DMS53 (cell line): ENCODE measurements at places on chromosomes 2 and 18.

DNA sequence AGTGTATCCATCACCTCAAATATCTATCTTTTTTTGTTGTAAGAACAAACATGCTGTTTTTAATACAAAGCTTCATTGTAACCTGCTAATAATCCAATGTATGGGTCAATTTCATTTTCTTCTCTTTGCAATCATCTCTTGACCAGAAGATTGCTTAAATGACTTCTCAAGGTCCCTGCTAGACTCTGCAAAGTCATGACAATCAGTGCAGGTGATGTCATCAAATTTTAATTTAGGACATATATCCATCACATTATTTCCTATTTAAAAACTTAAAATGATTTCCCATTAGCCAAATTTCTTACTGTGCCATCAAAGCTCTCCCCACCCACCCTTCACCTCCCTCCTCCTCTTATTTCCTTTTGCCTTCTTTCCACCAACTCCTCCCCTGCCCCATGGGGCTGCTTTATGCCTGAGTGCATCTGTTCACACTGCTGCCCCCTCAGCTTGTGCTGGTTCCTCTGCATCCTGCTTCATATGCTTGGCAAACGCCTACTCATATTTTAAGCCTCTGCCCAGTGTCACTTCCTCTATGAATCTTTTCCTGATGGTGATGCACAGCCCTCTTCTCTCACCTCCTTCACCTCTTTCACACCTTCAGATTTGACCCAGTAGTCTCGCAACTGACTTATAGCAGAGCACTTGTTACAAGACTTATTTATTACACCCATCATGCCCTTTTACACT is 20.3 kb downstream of the PLEK start:
- DNase-seq = no peak

DNA sequence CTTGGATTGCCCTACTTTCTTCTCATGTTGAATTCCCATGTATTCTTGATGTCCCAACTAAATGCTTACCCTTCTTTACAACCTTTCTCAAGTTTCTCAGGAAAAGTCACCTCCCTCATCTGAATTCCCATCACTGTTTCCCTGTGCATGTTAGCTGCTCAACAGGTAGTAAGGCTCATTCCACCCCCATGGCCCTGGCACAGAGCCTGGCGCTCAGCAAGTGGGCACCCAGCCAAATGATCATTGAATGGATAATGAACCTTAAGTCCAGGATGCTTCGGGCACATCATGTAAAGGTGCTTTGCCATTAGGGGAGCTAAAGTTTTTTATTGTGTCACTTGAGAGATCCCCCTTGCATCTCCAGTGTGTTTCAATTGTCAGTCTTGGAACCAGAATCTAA is 124.0 kb downstream of the PKP4 start:
- DNase-seq = no peak

DNA sequence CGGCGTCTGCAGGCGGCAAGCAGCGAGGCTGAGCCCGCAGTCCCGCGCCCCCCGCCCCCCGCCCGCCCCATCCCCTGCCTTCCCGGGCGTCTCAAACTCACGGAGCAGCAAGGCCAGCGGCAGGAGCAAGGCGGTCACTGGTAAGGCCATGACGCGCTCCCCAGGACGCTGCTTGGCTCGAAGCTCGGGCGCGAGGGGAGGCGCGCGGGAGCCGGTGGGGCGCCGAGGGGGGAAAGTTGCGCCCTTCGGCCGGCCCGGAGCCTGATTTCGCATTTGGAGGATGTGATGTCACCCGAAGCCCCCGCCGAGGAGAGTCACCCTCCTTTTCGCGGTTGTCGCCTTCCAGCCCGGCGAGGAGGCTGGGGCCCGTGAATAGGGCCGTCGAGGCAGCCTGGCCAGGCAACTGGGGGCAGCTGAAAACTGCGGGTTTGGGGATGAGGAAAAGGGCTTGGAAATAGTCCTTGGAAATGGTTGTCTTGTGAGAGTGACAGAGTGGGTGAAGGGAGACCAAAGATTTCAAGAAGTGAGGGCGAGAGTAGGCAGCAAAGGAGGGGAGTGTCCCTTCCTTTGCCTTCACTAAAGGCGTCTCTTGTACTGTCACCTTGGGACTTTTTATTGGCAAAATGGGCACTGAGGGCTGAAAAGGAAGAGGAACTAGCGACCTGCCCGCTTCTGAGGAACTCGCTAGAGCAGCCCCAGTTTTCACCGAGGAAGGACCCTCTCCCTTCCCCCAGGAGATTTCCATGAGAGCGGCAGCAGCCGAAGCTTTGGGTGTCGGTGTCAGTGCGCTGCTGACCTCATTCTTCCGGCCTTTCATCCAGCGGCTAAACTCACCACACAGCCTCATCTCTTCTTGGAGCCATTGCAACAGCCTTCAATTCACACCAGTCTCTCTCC is at the start of gene CD8A:
CD8A (minus strand) TSS at position 238 of the 897 bp plus-strand sequence; CDS start at position 150, 88 bp downstream.
- DNase-seq = peak; percentile 68

DNA sequence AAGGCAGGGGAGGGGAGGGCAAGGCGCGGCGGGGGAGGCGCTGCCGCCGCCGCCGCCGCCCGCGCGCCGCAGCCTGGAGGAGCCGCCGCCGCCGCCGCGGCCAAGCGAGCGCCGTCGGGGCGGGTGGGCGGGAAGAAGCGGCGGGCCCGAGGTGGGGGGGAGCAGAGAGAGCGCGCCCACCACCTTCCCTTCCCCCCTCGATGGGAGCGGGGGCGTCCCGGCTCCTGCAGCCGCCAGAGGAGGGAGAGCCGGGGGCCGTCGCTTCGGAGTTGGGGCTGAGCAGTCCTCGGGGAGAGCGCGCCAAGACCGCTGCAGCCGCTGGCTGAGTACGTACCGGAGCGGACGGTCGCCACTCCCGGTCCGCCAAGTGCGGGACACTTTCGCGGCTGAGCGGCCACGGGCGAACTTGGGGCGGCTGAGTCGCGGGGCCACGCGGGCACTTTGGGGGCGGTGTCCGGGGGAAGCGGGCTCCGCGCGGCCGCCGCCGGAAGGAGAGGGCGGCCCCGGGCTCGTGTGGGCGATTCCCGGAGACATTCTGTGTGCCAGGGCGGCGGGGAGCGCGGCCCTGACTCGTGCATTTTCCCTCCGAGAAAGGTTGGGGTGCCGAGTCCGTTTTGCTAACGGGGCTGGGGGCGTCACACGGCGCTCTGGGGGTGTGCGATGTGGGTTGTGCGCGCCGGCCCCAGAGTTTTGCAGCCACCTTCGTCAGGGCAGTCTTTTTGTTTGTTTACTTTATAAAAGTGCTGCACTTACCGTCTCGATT is at the start of gene NAB1:
NAB1 (plus strand) TSS at position 49 of the 763 bp plus-strand sequence. CDS start 10,094 bp downstream, outside the sequence.
- DNase-seq = peak; percentile 77

DNA sequence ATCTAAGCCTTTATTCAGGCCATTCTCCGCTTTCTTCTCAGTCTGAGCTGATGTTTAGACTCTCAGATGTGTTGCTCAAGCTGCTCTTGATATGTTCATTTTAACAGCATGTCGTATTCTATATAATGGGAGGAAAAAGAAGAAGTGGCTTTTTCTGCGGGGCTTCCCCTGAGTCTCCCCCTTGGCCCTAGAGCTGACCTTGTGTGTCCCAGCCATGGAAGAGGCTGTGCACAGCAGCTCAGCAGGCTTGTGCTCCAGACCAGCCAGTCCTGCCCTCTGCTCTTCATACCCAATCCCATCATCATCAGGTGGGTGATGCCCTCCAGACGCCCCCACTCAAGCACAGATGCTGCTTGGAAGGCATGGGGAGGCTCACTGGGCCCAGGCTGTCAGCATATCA is 155.1 kb upstream of the CELF4 start:
- no peak for DNase-seq

DNA sequence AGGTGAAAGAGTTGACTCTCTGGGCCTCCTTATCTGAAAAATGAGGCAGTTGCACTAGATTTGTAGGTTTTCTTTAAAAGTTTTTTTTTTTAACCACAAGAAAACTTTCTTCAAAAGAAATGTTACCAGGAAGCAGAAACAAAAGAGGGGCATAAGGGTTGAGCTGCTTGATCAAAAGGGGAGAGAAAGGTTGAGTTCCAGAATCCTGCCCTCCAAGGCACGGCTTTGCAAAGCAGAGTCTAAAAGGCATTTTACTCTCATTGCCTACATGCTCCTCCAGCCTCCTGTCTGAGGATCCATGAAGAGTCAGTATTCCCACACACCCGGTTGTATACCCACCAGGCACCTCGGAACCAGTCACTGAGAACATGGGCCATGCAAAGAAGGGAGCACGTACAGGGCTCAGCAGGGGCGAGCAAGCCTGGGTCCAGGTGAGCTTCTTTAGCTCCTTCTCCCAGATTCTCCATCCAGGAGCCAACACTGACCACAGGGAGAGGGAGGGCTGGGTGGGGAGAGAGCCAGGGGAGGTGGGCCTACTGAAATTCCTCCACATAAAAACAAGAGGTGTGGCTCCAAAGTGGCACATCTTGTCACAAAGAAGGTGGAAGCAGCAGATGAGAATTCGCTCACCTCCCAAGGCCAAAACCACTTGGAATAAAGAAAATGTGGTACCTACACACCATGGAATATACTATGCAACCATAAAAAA is 116.0 kb upstream of the EPC2 start:
- DNase-seq = no peak

DNA sequence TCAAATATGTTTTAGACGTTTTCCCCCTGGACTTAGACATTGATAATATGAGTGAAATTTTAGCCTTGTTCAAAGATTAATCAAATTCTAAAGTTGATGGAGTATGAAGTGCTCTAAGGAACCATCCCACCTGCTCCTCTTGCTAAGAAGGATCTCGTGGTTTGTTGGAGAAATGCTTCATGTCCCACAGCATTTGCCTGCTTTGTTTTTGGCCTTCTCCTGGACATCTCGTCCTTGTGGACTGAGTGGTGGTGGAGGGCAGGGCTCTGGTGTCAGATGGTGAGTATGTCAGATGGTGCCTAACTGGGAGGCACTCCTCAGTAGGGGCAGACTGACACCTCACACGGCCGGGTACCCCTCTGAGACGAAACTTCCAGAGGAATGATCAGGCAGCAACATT is 39.7 kb upstream of the KCNE4 start:
- DNase-seq = no peak

DNA sequence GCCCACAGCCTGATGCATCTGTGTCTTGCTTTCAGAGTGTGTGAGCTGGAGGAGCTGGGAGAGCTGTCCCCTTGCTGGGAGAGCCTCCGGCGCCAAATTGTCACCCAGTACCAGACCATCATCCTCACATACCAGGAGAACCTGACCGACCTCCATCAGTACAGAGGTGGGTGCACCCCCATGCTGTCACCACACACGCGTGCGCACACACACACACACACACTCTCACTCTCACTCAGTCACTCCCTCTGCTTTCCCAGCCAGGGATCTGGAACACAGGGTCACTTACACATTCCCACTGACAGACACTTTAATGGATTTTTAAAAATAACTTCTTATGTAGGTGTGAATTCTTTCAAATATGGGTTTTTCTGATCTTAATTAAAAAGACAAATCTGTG is 64.5 kb downstream of the COA5 start:
- DNase-seq = no peak
